Stimulated activated CD4-positive, alpha-beta T cell treated with anti-CD3 and anti-CD28 coated beads, Interleukin-1b, Interleukin-23, amount 100 ng/mL, for 48 hours (primary cell): ENCODE measurements at places on chromosomes 2 and 18.

GRCh38 chr2:629961-630360, 47.2 kb downstream of the TMEM18 start:
- DNase-seq, result no peak

DNA sequence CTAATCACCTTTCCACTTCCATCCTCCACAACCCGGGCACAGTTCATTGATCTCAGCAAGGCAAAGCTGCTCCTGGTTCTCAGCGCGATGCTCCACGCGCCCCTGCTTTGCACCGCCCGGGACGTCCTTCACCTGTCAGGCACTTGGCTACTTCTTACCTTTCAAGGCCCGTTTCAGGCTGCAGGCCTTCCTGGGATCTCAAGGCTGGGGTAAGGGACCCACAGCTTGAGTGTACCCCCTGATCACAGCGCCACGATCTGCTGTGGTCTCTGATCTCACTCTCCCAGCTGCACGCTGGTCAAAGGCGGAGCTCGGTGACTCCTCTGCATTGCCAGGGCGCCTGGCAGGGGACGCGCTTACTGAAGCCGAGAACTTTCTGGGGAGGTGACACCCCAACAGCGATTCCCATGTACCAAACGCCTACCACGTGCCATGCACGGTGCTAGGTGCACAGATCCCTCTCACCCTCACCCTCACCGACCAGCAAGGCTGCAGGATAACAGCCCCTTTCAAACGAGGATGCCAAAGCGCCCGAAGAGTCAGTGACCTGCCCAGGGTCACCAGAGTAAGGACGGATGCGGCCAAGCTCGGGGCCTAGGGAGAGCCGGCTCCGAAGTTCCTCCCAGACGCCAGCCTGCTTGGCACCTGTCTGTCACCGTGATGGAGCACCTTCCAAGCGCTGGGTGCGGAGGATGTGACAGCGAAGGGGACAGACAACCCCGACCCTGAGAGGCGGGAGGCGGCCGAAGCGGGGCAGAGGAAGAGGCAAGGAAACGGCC, 818 bp downstream of the ITGB1BP1 start:
- DNase-seq, result peak; percentile 61

DNA sequence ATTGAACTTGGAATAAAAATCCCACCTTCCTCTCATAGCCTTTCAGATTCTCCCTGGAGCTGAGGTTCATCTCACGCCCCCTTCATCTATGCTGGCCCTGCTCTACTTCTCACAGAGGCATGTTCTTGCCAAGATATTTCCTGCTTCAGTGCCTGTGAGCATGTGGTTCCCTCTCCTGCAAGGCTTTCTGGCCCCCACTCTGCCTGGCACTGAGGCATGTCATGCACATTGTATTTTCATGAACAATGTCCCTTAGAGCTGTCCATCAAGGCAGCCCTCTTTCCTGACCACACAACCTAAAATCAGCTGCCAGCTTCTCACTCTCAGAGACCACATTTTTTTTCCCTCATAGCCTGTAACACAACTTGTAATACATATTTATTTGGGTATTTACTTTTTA, 18.0 kb upstream of the HK2 start:
- DNase-seq, result no peak

DNA sequence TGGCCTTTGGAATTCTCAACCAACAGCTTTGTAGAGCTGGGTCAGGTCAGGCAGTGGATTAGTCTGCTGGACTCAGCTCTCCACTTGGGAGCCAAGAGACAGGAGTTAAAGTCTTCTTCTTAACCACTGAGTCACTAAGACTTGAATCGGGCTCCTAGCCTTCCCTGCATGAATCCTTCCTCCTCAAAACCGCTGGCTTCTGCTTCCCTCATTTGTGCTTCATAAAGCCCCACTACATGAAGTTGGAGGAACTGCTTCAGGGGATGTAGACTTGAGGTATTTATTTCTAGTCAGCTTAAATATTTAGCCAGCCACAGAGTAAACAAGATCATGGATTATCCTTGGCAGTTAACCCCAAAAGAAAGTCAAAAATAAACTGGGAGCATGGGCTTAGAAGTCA, 536.3 kb upstream of the TNP1 start:
- no peak for DNase-seq

- no peak for DNase-seq
These were observed 129.1 kb upstream of the CBLN2 start for GRCh38 chr18:72673242-72673641.

- no peak for DNase-seq
These were observed 84.3 kb upstream of the GRB14 start for GRCh38 chr2:164705412-164706167.

- no peak for DNase-seq
These were observed 1.2 kb downstream of the OTX1 start for GRCh38 chr2:63051795-63052333.

- DNase-seq, result no peak
These were observed 301.9 kb downstream of the RIT2 start for GRCh38 chr18:42813570-42813969.
